Left hindlimb (tissue), 1 donor: ENCODE measurements at places on chromosomes 4 and X.

DNA sequence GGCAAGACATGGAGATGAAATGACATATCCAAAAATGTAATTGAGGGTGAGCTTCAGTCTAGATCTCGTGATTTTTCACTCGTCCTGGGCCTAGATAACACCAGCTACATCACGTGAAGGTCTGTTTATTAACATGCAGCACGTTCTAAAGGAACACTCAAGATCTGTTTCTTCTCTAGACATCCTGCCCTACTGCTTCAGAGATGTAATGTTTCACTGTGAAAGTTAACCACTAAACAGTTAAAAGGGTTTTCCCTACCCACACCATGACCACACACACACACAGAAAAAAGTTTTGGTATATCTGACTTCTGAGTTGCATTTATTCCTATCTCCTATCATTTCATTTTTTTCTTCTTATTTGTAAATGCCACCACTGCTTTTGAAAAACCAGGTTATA, 52.3 kb upstream of the SMIM31 start:
- DNase-seq: no peak

- no peak for DNase-seq
Observed at GRCh38 chr4:88147799-88148217, 10.6 kb downstream of the ABCG2 start.

DNA sequence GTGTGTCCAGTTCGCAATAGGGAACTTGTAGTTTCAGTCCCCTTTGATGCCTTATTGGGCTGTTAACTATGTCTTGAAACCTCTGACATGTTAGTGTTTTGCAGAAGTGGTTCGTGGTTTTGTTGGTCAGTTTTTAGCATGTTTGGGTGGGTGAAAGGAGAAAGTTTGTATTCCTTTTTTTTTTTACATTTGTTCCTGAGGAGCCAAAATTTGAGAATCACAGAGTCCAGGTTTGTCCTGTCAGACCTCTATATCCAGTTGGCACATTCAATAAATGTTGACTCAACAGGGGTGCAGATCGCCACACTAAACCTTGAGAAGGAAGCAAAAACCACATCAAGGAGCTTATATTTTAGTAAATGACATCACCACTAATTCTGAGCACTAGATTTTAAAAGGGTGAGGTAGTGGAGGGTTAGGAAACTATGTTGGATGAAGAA, 26.2 kb downstream of the DLG3 start:
- no peak for DNase-seq

- DNase-seq: no peak
Observed at GRCh38 chr4:155795991-155796390, 37.2 kb downstream of the GUCY1B1 start.

GRCh38 chr4:153773236-153773690, 13.4 kb upstream of the RNF175 start:
- no peak for DNase-seq

DNA sequence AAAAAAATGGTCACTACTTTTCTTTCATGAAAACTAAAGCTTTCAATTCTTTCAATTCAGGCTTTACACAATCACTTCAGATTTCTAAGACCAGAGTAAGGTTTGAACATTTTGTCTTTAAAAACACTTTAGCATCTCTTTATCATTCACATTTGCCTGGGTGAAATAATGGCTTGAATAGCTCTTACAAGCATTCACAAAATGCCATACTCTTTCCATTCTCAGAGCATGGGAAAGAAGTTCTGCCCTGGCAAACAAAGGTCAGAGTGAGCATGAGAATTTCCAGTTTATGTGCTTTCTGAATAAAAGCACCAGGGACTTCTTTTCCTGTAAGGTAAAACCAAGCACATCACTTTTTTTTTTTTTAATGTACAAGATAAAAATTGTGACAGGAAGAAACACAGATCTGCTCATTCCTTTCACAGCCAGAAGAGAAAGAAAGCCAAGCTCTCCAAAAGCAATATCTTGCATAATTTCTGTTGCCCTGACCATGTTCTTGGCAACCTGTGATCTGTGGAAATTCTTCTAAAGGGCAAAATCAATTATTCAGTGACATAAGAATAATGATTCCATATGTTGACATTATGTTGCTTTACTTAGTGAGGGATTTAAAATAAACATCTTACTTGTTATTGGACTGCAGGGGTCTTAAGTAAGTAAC, 64.8 kb downstream of the CD40LG start:
- no peak for DNase-seq

- DNase-seq: no peak
Observed at GRCh38 chr4:71074452-71075299, 81.2 kb downstream of the DCK start.

DNA sequence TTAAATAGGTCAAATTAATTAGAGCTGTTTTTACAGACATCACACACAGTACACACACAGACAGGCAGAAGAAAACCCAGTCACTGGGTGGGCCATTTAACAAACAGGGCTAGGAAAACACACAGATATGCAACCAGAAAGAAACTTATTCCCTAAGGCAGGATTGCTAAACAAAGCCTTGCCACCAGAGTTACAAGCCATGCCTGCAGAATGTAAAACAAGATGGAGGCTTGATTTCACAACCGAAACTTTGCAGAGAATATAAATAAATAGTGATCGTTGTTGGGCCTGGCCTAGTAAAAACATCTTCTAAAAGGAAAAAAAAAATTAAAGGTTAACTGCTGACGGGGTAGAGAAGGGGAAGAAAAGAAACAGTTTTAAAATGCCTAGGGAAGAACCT, 212.3 kb downstream of the NAP1L3 start:
- no peak for DNase-seq

DNA sequence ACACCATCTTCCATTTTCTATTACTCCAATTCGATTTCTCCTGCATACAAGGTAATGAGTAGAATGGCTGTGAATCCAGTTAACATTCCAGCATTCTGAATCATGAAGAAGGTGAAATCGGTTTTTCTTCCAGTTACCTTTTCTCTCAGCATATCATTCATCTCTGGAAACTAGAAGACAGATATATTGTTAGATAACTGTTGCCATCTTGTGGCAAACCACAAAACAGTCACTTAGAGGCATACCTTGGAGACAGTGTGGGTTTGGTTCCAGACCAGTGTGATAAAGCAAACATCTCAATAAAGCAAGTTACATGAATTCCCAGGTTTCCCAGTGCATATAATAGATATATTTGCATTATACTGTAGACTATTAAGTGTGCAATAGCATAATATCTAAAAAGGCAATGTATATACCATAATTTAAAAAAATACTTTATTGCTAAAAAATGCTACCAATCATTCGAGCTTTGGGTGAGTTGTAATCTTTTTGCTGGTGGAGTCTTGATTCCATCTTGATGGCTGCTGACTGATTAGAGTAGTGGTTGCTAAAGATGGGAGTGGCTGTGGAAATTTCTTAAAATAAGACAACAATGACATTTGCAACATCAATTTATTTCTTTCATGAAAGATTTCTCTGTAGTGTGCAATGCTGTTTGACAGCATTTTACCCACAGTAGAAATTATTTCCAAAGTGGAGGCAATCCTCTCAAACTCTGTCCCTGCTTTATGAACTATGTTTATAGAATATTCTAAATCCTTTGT, 82.1 kb downstream of the SLC39A8 start:
- no peak for DNase-seq

- DNase-seq: no peak
Observed at GRCh38 chr4:10008609-10009005, 12.7 kb downstream of the SLC2A9 start.

GRCh38 chr4:26218677-26219605, 101.9 kb upstream of the RBPJ start:
- no peak for DNase-seq

GRCh38 chr4:6221851-6222760, 21.8 kb upstream of the JAKMIP1 start:
- no peak for DNase-seq

DNA sequence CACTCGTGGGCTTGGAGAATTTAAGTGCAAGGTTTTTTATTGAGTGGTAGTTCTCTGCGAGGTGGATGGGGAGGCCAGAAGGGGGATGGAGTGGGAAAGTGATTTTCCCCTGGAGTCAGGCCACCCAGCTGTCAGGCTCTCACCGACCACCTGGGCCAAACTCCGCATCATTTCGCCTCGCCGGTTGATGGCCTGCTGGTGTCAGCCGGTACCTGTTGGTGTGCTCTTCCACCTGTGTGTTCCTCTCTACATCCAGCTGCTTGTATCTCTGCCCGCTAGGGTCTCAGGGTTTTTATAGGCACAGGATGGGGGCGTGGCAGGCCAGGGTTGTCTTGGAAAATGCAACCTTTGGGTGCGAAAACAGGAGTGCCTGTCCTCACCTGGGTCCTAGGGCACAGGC, 200.9 kb downstream of the DACH2 start:
- no peak for DNase-seq

DNA sequence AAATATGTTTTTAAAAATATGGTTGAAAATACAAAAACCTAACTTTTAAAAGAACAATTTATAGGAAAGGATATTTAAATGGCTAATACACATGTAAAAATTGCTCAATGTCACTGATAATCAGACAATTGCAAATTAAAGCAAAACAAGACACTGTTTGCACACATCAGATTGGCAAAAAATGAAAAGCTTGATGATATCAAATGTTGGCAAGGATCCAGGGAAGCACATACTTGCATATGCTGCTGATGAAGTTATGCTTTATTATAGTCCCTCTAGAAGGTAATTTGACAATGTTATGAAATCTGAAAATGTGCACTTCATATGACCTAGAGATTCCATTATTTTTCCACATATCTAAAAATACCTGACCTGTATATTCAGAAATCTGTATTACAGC, 45.7 kb upstream of the EPGN start:
- DNase-seq: no peak

GRCh38 chr4:27836523-27836922, 975.9 kb downstream of the STIM2 start:
- DNase-seq: no peak

DNA sequence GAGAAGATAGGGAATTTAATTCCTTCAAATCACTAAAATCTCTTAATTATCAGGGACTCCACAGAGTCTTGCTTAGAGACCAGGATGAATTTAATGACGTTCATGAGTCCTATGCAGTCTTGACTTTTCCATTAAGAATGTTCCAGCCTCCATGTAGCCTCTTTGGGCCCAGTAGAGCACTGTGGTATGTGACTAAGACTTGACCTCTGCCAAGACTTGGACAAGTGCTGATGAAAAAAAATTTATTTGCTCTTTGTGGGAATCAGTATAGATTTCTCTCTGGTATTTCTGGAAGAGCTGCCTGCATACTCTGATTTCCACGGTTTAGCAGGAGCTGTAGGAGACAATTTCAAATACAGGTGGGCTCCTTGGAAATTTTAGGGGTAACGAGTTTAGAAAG, 40.6 kb downstream of the CHRDL1 start:
- no peak for DNase-seq

DNA sequence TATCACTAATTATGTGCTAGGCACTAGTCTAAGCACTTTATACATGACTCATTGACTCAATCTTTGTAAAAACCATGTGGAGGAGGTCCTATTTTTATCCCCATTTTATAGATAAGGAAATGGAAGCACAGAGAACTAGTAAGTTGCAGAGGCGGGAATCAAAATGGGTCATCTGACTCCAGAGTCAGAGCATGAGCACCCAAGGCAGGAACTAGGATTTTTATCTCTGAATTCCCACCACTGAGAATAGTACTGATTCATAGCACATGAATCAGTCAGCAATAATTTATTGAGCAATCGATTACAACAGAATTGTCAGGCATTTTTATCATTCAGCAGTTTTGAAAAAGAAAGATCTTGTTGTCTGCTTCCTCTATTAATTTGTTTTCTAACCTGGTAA, 19.3 kb downstream of the SCARB2 start:
- no peak for DNase-seq

GRCh38 chr4:188053302-188053701, 56.1 kb downstream of the TRIML2 start:
- DNase-seq: no peak

DNA sequence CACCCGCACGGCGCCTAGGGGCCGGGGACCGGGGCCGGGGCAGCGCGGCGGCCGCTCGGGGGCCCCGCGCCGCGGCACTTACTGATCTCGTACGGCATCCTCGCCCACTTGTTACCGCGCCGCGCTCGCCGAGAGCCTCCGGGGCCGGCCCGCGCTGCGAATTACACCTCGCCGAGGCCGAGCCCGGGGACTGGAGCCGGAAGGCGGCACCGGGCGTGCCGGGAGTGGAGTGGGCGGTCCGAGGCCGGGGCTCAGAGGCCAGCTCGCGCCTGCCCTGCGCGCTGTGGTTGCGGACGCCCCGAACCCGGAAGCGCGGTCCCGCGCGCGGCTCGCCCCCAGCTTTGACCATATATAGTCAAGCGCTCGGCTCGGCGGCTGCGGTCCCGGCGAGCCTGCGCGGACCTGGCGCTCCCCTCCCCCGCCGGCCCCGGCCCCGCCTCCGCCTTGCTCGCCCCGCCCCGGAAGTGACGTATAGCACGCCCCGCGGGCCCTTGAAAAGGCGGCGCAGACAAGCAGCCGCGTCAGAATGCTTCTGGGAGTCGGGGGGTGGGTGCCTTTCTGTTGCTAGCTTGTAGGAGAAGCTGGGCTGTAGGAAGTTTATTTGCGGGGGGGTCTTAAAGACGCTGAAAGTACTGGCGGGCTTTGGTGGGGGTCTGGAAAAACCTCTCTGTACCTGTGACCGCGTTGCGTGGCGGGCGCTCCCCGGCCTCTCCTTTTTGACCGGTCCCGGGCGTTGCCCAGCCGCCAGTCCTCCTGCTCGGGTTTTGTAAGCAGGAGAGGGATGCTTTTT, at the start of gene WDR1:
WDR1 (minus strand) TSS at position 231 of the 790 bp plus-strand sequence; CDS start at position 98, 133 bp downstream.
- peak; percentile 98 for DNase-seq

- DNase-seq: no peak
Observed at GRCh38 chr4:3054169-3054759, 20.1 kb downstream of the HTT-AS start.

- no peak for DNase-seq
Observed at GRCh38 chr4:139603576-139604410, 47.8 kb upstream of the SETD7 start.

- DNase-seq: no peak
Observed at GRCh38 chr4:41567186-41567585, 29.2 kb downstream of the LIMCH1 start.

DNA sequence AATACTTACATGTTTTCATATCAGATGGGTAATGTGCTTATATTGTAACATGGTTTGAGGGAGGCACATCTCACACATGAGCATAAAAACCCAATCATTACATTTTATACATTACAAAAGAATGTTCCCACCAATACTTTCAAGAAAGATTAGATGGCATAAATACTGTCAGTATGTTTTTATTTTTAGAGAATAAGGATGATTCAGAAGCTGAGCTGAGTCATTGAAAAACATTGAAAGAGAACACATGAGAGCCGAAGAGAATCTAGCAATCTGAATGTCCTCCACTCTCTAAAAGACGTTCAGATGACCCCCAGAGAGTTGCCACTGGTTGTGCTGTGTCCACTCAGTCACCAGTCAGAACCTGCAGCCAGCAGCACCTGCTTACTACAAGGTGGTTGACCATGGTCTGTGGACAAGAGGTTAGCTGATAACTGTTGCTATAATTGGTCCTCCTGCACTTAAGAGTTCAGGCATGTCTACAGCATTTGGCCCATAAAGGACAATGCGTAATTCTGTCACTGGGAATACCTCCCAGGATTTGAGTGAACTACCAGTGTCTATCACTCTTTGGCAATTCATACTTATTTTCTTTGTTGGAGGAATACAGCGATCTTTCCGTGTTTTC, 382.2 kb upstream of the IGFBP7 start:
- no peak for DNase-seq

GRCh38 chr4:145828802-145829485, 109.7 kb downstream of the ZNF827 start:
- no peak for DNase-seq

GRCh38 chrX:15680401-15680800, 15.8 kb upstream of the CLTRN start:
- no peak for DNase-seq

GRCh38 chr4:84971319-84971932, 4.9 kb upstream of the WDFY3 start:
- DNase-seq: no peak

- no peak for DNase-seq
Observed at GRCh38 chrX:53135581-53135980, 41.6 kb downstream of the KANTR start.
